IMR-90 (cell line): ENCODE measurements at places on chromosomes 1 and 21. TPM values are rescaled to one million over a fixed set of nuclear protein-coding genes. Genes with fewer than 3 reads are reported as not detected.

DNA sequence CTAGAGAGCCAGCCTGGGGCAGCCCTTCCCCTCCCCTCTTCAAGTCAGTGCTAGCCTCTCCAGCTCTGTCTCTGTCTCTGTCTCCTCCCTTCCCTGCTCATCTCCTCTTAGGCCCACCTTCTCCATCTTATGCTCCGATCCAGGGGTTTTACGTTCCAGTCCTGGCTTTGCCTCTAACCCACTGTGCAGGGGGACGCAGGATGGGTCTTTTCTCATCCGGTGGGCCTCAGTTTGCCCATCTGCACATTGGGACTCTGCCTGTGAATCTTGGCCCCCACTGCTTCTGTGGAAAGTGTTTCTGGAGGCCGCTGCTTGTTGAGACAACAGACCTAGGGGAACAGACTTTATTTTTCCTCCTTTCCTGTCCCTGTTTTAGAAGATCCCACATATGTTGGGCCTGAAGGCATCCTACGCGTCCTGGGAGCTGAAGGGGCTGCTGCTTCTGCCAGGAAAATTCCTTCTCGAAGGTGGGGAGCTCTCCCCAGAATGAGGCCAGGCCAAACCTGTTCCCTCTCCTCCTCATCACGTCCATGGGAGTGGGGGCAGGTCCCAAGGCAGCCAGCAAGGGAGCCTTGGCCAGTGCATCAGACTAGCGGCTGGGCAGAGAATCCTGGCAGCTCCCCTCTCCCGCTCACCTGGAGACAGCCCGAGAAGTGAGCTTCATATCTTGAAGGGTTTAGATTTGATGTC, 99.5 kb upstream of the CSF3R start:
- DNase-seq, result no peak

DNA sequence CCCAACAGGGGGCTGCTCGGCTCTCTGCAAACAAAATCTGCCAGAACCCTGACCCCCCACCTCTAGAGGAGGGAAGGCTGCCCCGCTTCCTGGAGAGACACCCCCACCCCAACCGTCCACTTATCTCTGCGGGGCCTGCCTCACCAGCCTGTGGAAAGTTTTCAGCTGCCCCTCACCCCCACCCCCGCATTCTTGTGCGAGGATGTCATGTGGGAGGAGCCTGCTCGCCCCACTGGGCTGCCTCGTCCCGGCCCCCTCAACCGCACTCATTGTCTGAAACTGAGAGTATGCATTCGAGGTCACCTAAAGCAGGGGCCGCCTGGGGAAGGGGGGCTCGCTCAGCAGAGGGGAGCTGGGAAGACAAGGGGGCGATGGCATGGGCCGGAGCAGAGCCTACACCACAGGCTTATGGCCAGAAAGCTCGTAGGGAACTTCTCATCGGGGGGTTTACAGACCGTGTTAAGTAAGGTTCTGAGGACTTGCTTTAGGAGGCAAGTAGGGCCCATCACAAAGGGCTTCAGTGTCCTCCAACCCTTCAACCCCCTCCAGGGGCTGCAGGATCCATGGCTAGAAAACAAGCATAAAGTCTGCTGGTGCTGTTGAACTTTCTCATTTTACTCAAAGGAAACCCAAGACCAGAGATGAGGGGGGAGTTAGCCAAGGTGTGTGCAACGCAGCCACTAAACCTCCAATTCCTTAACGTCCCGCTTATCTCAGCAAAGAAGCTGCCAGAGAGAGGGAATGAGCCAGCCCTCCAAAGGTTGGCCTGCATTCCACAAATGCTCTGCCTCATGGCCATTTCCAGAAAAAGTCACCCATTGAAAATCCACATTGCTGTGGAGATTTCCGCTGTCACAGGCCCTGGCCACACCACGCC, 9.4 kb downstream of the EPHA2 start:
- peak; percentile 92 for DNase-seq

C21orf58 gene
- 2.5 and 2.7 TPM in 2 replicates for total RNA-seq

DNA sequence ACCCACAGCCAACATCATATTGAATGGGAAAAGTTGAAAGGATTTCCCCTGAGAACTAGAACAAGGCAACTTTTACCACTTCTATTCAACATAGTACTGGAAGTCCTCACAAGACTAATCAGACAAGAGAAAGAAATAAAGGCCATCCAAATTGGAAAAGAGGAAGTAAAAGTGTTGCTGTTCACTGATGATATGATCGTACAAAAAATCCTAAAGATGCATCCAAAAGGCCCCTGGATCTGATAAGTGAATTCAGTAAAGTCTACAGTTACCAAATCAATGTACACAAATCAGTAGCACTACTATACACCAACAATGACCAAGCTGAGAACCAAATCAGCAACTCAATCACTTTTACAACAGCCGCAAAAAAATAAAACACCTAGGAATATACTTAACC, 28.3 kb downstream of the RAB3GAP2 start:
- no peak for DNase-seq

DNA sequence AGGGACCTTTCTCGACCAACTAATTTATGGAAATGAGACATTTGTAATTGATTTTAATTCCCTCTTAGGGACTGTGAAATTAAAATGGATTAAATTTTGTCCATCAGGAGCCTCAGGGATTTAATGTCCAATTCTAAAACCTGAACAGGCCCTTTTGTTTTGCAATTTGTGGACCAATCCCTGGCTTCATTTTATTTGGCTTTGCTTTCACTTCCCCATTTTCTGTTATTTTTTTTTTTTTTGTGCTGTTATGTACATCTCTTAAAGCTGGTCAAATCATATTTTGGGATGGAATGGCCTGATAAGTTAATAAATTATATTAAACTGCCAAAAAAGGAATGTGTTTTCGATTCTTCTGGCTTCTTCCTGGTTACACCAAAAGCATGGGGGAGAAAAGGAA, 28.9 kb downstream of the ZSCAN20 start:
- DNase-seq, result no peak

GRCh38 chr1:101394041-101394440, 157.2 kb downstream of the S1PR1 start:
- peak; percentile 3 for DNase-seq

- no peak for DNase-seq
These were observed 5.7 kb downstream of the TAL1 start for GRCh38 chr1:47226121-47226838.

PLPPR5 gene
- total RNA-seq, result under 0.01 TPM in 2 replicates

DNA sequence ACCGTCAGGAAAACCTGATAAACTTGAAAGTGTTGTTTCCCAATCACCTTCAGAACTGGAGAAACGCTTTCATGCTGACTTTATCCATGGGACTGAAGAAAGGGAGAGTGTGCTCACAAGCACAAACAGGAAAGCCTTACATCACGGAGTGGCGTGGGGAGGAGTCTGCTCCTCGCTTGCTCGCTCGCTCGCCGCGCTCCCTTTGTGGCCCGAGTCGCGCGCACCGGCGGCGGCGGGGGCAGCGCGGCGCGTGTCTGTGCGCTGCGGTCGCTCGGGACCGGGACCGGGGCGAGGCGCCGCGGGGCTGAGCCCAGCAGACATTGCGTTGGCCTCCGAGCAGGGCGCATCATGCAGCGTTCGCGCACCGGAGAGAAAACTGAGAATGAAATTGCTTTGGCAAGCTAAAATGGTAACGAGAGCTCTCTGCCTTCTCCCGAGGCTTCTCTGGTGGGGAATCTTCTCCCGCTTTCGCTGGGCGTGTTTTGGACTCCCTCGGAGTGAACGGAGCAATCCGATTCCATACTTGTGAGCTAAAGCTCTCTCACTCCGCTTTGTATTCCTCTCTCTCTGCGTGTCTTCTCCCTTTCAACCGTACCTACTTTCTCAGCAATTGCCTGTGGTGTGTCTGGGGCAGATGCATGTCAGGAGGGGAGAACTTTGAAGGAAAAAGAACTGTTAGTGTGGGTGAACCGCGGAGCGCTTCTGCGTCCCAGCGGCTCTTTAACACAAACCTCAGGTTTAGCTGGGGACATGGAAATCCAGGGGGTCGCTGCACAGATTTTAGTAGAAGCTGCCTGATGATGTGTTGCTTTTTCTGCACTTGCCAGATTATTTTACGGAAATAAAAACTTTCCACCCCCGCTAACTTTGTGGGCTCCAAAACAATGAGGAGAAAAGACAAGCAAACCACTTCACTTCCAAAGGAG, at the start of gene RGL1:
RGL1 (plus strand) TSS at position 205 of the 926 bp plus-strand sequence; CDS start at position 383, 178 bp downstream.
- peak; percentile 75 for DNase-seq

DNA sequence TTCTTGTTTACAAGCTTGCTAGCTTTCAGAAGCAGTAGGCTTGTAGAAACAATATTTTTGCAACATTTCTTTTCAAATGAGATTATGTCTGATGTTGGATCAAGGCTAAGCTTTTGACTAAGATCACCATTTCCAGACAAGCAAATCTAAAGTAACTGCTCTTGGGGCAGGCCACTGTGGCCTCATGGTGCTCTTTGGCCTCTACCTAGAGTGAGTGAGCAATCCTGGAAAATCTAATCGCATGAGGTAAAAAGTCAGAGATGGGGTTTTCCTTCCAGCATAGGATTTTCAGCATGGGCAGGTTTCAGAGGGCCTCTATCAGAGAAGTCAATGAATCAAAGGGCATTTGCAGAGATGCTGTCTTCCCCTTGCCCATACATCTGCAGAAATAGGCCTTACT, 331.9 kb downstream of the OMA1 start:
- DNase-seq, result no peak

FNDC7 gene
- under 0.01 TPM in 1 of 2 replicates, not detected in the other for total RNA-seq

- no peak for DNase-seq
These were observed 67.8 kb upstream of the NR5A2 start for GRCh38 chr1:199959775-199960110.

GRCh38 chr1:176854758-176855745, 309.5 kb downstream of the ASTN1 start:
- DNase-seq, result no peak
